ENCODE measurements at places on chromosomes 4 and X.
A peak's percentile ranks its signal among the peaks of the same experiment; 100 is the strongest.

GRCh38 chr4:15293711-15294110 is 134.1 kb upstream of the C1QTNF7 start:
- no peak for DNase-seq

DNA sequence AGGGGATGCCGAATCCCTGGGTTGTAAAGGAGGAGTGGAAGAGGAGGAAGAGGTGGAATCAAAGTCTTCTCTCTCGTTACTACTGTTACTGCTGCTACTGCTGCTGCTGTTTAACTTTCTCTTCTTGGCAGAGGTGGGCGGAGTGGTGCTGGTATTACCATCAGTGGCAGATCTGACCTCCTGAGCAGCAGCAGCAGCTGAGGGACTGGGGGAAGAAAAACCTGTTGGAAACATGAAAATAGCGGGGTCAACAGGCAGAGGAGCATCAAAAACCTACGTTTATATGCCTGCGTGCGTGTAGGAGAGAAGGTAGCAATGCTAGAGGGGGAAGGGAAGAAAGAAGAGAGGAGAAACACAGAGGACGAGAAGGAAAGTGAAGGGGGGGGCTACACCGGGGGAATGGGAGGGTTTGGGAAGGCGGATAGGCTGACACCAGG is 339 bp downstream of the CUL4B start:
- peak; percentile 3 for DNase-seq

GRCh38 chr4:37243051-37243450 is 1.5 kb upstream of the NWD2 start:
- no peak for DNase-seq

GRCh38 chr4:80540785-80541469 is 205.4 kb downstream of the CFAP299 start:
- DNase-seq: no peak

DNA sequence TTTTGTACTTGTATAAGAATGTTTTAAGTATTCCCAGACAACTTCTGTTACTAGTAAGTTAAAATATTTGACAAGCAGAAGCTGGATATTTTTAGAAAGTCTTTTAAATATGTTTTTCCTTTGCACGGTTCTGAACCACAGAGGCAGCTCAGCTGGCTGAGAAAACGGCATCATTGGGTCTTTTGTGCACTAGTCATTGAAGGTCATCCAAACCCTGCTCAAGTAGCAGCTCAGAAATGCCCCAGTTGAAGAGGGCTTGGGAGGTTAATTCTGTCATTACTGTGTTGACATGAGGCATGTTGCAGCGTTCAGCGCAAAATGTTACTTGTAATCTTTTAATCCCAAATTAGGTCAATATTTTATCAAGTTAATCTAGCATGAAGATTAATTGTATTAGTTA is 383.7 kb upstream of the FAM241A start:
- no peak for DNase-seq

Measured in non-pigmented ciliary epithelial cell (primary cell).